ENCODE measurements at places on chromosomes 6 and 20.

- no peak overlapping the region for H3K4me3 ChIP-seq
- no peaks in the 10 kb centered on the region for H3K27me3 ChIP-seq
- DNase-seq: no peak
- no peaks in the 10 kb centered on the region for H3K4me1 ChIP-seq
These were observed 89.4 kb upstream of the TNFAIP3 start for GRCh38 chr6:137777687-137778075.

GRCh38 chr6:19298421-19298820, 538.7 kb upstream of the ID4 start:
- DNase-seq: no peak
- H3K27me3 ChIP-seq: no peaks in the 10 kb centered on the region
- H3K36me3 ChIP-seq: no peaks in the 10 kb centered on the region

- H3K27me3 ChIP-seq: no peaks in the 10 kb centered on the region
- no peaks in the 10 kb centered on the region for H3K4me1 ChIP-seq
- no peak overlapping the region for H3K4me3 ChIP-seq
- no peak for DNase-seq
- H3K27ac ChIP-seq: no peak overlapping the region
These were observed 95.7 kb downstream of the SHLD1 start for GRCh38 chr20:5845681-5846615.

GRCh38 chr6:112833581-112834131, 486.5 kb downstream of the RFPL4B start:
- no peaks in the 10 kb centered on the region for H3K36me3 ChIP-seq
- no peaks in the 10 kb centered on the region for H3K4me1 ChIP-seq
- H3K27me3 ChIP-seq: no peaks in the 10 kb centered on the region
- DNase-seq: no peak
- no peak overlapping the region for H3K27ac ChIP-seq
- H3K4me3 ChIP-seq: no peak overlapping the region

DNA sequence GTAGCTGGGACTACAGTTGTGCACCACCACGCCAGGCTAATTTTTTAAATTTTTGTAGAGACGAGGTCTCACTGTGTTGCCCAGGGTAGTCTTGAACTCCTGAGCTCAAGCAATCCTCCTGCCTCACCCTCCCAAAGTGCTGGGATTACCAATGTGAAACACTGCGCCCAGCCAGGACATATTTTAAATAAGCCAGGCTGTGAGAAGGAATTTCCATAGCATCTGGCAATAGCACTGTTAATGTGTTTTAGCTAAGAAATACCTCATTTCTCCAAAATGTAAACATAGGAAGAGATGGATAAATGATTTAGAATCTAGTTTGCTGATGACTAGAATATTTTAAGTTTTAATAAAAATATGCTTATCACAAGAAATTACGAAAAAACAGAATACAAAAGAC, 27.0 kb upstream of the SLA2 start:
- H3K27me3 ChIP-seq: no peaks in the 10 kb centered on the region
- H3K27ac ChIP-seq: no peak overlapping the region
- DNase-seq: no peak
- H3K4me1 ChIP-seq: no peaks in the 10 kb centered on the region
- H3K4me3 ChIP-seq: no peak overlapping the region
- H3K36me3 ChIP-seq: peaks cover 50% of the 10 kb centered on the region

GRCh38 chr6:6728169-6728941, 139.8 kb downstream of the LY86 start:
- H3K4me3 ChIP-seq: no peak overlapping the region
- H3K4me1 ChIP-seq: peaks cover 5% of the 10 kb centered on the region
- no peak for DNase-seq
- H3K27me3 ChIP-seq: no peaks in the 10 kb centered on the region
- H3K36me3 ChIP-seq: no peaks in the 10 kb centered on the region

DNA sequence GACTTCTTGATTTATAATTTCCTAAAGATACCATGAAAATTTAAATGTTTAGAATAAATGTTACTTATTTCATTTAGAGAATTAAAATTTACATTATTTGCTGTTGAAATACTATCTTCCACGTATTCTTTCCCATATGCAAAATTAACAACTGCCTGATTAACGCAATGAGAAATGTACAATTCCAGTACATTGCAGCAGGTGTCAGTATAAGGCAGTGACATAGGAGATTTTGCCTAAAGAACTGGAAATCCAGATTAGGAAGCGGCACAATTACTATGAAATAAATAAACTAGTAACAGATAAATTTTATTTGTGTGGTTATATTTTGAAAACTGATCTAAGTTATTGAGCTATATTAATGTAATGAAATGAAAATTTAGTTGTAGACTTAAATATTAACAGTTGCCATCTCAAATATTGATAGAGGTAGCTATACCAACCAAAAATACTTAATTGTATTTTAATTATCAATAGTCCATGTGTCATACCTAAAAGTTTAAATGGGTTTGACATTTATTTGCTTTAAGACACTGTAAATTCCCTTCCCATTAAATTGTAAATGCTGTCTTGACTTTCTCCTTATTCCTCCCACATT, 300.2 kb downstream of the UTRN start:
- no peak for DNase-seq
- H3K4me1 ChIP-seq: peaks cover 3% of the 10 kb centered on the region
- H3K27me3 ChIP-seq: no peaks in the 10 kb centered on the region
- no peak overlapping the region for H3K4me3 ChIP-seq
- H3K27ac ChIP-seq: no peak overlapping the region
- H3K36me3 ChIP-seq: peaks cover 3% of the 10 kb centered on the region

GRCh38 chr6:106275692-106276091, 49.9 kb downstream of the ATG5 start:
- no peaks in the 10 kb centered on the region for H3K4me1 ChIP-seq
- peaks cover 14% of the 10 kb centered on the region for H3K36me3 ChIP-seq

DNA sequence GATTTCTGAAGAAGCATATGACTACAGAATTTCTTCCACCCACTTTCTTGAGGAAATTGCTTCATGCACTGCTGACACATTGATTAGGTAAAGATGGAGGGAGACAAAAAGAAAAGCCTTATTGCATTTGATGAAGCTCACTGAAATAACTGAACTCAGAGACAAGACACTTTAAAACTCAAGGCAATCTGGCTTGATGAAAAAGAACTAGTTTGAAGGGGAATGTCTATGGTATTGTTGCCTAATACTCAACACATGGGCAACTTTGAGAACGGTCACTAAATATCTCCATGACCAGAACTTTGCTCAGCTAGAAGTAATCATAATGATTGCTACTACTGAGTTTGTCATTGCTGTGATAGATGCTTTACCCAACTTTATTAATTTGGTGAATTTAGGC, 38.1 kb downstream of the HTR1B start:
- no peak overlapping the region for H3K4me3 ChIP-seq
- no peaks in the 10 kb centered on the region for H3K36me3 ChIP-seq
- no peaks in the 10 kb centered on the region for H3K27me3 ChIP-seq
- no peak for DNase-seq
- H3K27ac ChIP-seq: peak overlapping the region; percentile 51

GRCh38 chr6:95366414-95366813, 210.9 kb upstream of the MANEA start:
- DNase-seq: no peak
- H3K4me1 ChIP-seq: no peaks in the 10 kb centered on the region
- H3K27ac ChIP-seq: no peak overlapping the region
- no peak overlapping the region for H3K4me3 ChIP-seq
- no peaks in the 10 kb centered on the region for H3K27me3 ChIP-seq

- H3K4me3 ChIP-seq: no peak overlapping the region
- no peak for DNase-seq
- H3K27ac ChIP-seq: no peak overlapping the region
- peaks cover 24% of the 10 kb centered on the region for H3K36me3 ChIP-seq
- H3K4me1 ChIP-seq: no peaks in the 10 kb centered on the region
- no peaks in the 10 kb centered on the region for H3K27me3 ChIP-seq
These were observed 74.7 kb downstream of the STXBP5 start for GRCh38 chr6:147278891-147279290.

DNA sequence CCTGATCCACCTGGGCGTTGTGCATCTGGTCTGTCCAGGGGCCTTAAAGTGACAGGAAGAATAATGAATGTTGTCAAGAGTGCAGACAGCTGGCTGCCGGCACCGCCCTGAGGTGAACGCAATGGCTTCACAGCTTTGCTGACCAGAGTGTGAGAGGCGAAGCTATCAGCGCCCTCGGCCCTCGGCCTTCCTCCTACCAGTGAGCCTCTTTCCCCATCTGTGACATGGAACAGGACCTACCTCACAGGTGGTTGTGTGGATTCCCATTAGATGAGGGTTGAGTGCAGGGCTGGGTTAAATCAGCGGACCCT, 54.8 kb downstream of the CTCFL start:
- no peak overlapping the region for H3K27ac ChIP-seq
- H3K27me3 ChIP-seq: no peaks in the 10 kb centered on the region
- H3K4me3 ChIP-seq: no peak overlapping the region

DNA sequence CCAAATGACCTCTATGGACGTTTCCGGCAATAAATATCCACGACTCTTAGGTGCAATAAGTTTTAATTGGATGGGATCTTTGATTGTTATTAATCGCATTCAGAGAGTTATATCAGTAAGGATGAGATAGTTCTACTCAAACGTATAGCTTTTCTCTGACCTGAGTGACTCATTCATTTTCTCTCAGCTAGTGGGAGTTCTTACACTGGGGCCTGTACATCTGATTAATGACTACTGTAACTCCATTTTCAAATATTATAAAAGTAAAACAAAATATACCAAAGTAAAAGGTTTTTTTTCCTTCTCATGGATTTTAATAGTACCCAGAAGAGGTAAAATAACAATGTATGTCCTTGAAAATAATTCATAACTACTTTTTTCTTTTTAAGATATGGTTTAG, 41.1 kb upstream of the SAMD5 start:
- DNase-seq: no peak
- H3K4me3 ChIP-seq: no peak overlapping the region

GRCh38 chr20:63628246-63628975, 1.5 kb upstream of the GMEB2 start:
- no peaks in the 10 kb centered on the region for H3K27me3 ChIP-seq
- H3K4me3 ChIP-seq: peak overlapping the region; percentile 79
- peaks cover 6% of the 10 kb centered on the region for H3K4me1 ChIP-seq
- peak overlapping the region; percentile 98 for H3K27ac ChIP-seq

DNA sequence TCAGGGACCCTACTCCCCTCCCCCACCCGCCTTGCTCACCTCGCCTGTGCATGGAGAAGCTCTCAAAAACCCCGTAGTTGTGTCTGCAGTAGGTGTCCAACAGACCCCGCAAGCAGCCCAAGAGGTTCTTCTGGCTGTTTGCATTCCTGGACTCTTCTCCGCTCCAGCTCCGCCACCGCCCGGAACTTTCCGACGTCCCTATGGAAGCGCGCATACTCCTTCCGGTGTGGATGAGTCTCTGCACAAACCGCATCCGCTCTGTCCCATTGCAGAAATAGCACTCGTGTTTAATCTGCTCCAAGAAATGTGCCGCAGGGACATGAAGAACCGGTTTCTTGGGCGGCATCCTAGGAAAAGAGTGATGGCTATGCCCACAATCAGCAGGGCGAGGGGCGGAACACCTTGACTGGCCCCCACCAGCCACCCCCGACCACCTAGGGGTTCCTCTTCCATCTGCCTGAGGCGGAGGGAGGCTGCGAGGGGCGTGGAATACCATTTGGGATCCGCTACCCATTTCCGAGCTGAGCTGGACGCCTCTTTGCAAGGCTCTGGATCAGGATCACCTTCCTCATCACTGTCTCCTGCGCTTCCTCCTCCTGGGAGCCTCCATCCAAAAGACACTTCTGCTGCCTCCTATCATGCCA, 20.2 kb downstream of the HLA-DRA start:
- no peak overlapping the region for H3K27ac ChIP-seq
- no peaks in the 10 kb centered on the region for H3K36me3 ChIP-seq
- no peaks in the 10 kb centered on the region for H3K4me1 ChIP-seq
- no peak for DNase-seq

DNA sequence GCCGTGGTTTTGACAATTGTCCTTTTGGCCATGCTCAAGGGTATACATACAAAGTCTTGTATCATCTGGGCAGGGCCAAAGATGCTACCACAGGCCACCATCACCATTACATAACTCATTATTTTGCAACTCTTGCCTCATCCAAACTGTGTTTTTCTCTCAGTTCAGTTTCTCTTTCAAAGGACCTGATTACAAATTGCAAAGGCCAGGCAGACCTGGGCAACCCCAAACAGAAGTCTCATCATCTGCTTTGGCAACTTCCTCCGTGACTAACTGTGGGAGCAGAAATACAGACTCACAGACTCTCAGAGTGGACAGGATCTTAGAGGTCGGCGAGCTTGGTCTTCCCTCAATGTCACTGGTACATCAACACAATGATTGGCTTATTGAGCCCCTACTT, 117.8 kb upstream of the NEDD9 start:
- DNase-seq: no peak
- H3K36me3 ChIP-seq: no peaks in the 10 kb centered on the region
- H3K4me3 ChIP-seq: no peak overlapping the region
- no peaks in the 10 kb centered on the region for H3K27me3 ChIP-seq

GRCh38 chr6:158648682-158649131, 1.1 kb upstream of the SYTL3 start:
- DNase-seq: no peak
- H3K27me3 ChIP-seq: no peaks in the 10 kb centered on the region
- no peaks in the 10 kb centered on the region for H3K4me1 ChIP-seq
- H3K4me3 ChIP-seq: no peak overlapping the region

- H3K4me1 ChIP-seq: no peaks in the 10 kb centered on the region
- no peak overlapping the region for H3K4me3 ChIP-seq
- DNase-seq: no peak
- no peaks in the 10 kb centered on the region for H3K27me3 ChIP-seq
These were observed 13.3 kb upstream of the RHAG start for GRCh38 chr6:49649988-49650387.

- no peaks in the 10 kb centered on the region for H3K36me3 ChIP-seq
- DNase-seq: no peak
- H3K4me3 ChIP-seq: no peak overlapping the region
- no peak overlapping the region for H3K27ac ChIP-seq
These were observed 65.0 kb upstream of the VSTM2L start for GRCh38 chr20:37837924-37838323.

- H3K27me3 ChIP-seq: no peaks in the 10 kb centered on the region
- DNase-seq: peak; percentile 77
- no peaks in the 10 kb centered on the region for H3K36me3 ChIP-seq
These were observed at the start of gene CST7 for GRCh38 chr20:24948939-24949679. Gene CST7, plus strand, starts transcription at chr20:24949269. Its CDS starts 237 bp downstream, at chr20:24949506.

GRCh38 chr20:54110041-54110440, 39.6 kb upstream of the BCAS1 start:
- no peak for DNase-seq
- no peak overlapping the region for H3K27ac ChIP-seq
- no peaks in the 10 kb centered on the region for H3K4me1 ChIP-seq
- no peaks in the 10 kb centered on the region for H3K36me3 ChIP-seq
